ENCODE measurements at places on chromosomes 11 and 22.

GRCh38 chr11:43434893-43435292 lies 76.2 kb downstream of the TTC17 start:
- DNase-seq, result no peak

DNA sequence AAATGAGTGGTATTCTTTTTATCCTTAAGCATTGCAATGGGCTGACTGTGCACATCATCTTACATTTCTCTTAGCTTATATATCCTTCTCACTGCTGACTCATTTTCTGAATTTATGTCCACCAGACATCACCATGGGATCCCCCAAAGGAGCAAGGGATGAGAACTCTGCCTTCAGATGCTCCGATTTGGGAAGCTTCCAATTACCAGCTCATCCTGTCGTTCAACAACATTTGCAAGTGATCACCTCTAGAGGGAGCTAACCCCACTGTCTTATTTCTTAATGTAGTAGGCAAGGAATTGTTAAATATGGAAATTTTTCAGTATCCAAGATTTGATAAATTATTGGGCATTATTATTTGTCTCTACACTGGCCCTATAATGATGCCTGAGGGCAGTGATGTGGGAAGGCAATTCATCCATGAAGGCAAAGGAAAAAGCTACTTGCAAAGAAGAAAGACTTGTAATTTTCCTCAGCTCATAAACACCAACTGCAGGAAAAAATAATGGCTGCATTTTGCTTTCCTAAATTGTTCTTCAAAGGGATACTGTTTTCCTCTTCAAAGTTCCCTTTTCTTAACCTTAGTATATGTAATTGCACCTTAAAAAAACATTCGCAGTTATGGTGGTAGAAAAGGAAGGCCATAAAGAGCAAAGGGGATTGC lies 102.4 kb upstream of the FSHB start:
- peak; percentile 10 for DNase-seq

DNA sequence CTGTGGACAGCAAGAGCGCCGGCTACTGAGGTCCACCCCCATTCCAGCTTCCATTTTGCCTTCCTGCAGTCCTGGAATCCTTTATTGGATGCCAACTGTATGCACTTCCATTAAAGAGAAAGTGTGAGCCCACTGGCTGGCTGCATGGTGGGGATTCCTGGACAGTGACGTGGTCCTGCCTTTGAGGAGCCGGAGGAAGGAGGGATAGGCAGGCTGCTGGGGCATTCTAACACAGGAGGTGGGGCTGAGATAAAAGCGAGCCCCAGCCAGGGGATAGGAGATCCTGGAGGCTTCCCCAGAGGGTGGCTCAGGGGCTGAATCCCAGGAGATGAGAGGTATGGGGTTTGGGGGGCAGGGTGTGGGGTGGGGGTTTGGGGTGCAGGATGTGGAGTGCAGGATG lies 984.7 kb downstream of the BRD1 start:
- DNase-seq, result no peak

- DNase-seq, result peak; percentile 98
Observed at GRCh38 chr22:50582493-50583293, at the start of gene CHKB. TSS of gene CHKB (minus strand) at chr22:50582849. CDS start at chr22:50582781, 68 bp downstream.

DNA sequence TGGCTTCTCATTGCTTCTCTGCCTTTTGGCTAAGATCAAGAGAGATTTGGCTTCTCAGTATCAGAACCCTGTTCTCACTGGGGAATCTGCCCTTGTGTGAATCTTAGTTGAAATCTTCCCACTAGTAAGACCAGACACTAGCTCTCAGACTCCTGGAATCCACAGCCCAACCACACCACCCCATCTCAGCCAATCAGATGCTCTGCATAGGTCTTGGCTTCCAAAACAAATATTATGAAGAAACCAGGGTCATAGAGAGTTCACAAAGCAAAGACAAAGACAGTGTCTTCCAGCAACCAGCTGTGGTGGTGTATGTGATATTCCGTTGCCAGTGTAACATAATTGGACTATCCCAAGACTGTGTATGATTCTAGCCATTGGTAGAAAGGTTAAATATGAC lies 5.4 kb downstream of the OR8B12 start:
- DNase-seq, result no peak

- no peak for DNase-seq
Observed at GRCh38 chr11:4514196-4514595, 30.8 kb upstream of the OR52M1 start.

Measured in HTR-8/SVneo (cell line).